Caki2 (cell line): ENCODE measurements at places on chromosomes 3 and 15.

- DNase-seq: no peak
Observed at GRCh38 chr3:66473692-66474091, 27.1 kb downstream of the LRIG1 start.

GRCh38 chr15:72836676-72837330, 53.2 kb upstream of the ADPGK start:
- no peak for DNase-seq

DNA sequence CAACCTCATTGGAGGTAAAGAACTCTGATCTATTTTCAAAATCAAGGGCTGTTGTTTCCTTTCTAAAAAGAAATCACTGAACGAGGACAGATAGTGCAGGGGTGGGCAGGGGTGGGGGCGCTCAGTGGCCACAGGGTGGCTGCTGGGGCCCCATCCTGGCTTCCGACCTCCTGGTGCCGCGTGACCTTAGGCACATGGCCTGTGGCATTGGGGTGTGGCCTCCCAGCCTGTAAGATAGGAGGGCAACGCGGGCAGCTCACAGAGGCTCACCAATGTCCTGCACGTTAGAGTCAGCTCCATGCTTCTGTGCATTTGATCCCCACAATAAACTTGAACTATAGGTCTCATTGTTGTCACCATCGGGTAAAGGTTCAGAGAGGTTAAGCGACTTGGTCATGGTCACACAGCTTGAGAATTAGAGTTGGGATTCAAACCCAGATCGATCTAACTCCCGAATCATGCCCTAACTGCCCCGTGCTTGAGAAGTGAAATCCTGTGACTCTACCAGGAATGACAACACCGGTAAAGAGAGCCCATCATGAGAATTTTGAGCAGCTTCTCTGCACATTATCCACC, 148.0 kb upstream of the SLC6A11 start:
- DNase-seq: no peak

GRCh38 chr3:136979204-136979603, 21.4 kb downstream of the IL20RB start:
- DNase-seq: no peak

- peak; percentile 11 for DNase-seq
Observed at GRCh38 chr15:61227950-61228936, 859 bp downstream of the RORA start.

GRCh38 chr3:113243846-113244245, 32.5 kb downstream of the BOC start:
- DNase-seq: no peak
